Activated T-cell treated with anti-CD3 and anti-CD28 coated beads for 4 hours (primary cell): ENCODE measurements at places on chromosomes 7 and 10.

- no peak for DNase-seq
Observed at GRCh38 chr7:94556028-94556427, 46.4 kb downstream of the CASD1 start.

GRCh38 chr10:96700374-96701099 lies 19.8 kb downstream of the PIK3AP1 start:
- DNase-seq, result no peak

GRCh38 chr7:36280840-36281812 lies 108.5 kb upstream of the ANLN start:
- DNase-seq, result no peak

GRCh38 chr7:27143950-27144780 lies 684 bp upstream of the HOXA5 start:
- no peak for DNase-seq

- no peak for DNase-seq
Observed at GRCh38 chr10:108639010-108639409, 1284.3 kb downstream of the XPNPEP1 start.

DNA sequence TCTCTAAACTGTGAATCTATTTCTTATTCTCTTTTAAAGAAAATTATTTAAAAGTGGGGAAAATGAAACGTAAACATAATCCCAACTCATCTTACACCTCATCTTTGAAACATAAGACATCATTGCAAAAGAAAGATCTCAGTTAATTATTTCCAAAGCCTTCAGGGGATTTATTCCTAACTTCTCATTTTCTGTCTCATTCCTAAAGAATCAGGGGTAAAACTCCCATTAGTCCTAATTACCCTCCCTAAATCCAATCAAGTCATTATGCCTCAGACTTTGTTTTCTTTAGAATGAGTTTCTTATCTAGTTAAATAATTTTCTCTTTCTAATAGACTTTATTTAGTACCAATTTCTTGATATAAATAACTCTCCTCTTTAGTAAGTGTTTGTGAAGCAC lies 39.7 kb upstream of the JCAD start:
- no peak for DNase-seq

GRCh38 chr10:95755511-95756004 lies 405 bp upstream of the ENTPD1 start:
- DNase-seq, result no peak

GRCh38 chr10:12924911-12925310 lies 76.6 kb downstream of the CCDC3 start:
- DNase-seq, result no peak

DNA sequence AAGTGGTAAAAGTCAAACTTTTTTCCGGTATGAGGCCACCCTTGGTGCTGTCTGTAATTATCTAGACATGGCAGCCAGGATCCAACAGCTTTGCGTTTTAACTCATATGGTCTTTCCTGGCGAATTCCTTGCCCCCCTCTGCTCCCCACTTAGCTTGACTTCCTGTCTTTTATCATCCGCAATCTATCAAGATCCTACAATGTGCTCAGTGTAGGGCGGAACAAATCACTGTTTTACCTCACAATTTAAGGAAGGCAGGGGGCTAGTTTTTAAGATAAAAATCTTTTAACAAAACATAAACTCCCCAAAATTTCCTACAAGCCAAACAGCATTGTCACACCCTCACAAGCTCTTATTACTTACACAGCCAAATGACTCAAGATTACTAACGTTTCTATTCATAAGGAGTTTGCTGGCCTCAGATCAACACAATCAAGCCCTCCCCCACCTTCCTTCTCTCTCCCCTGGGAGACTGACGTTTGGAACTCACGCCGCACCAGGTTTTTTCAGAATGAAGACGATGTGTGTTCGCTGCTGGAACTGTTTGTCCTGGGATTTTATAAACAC lies 1.3 kb upstream of the CDK14 start:
- no peak for DNase-seq

GRCh38 chr10:45581582-45582385 lies 90.8 kb downstream of the ZFAND4 start:
- no peak for DNase-seq

DNA sequence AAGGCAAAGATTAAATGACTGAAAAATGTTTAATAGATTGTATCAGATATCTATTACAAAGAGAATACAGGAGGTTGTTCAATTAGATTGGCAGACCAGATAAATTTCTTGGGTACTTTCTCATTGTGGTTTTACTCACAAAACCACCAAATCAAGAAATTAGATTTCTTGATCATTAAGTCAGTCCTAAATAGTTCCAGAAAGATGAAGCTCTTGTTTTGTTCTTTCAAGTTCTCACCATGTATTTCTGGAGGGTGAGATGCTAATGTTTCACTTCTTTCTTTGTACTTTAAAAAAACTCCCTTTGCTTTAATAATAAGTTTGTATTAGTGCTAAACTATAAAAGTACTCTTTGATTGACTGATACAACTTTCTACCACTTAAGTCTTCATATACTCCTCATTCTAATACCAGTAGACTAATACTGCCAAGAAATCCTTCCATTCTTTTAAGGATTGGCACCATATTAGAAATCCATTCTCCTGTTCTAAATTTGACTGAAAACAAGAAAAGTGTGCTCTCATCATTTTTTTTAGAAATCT lies 69.4 kb downstream of the RNF133 start:
- no peak for DNase-seq

DNA sequence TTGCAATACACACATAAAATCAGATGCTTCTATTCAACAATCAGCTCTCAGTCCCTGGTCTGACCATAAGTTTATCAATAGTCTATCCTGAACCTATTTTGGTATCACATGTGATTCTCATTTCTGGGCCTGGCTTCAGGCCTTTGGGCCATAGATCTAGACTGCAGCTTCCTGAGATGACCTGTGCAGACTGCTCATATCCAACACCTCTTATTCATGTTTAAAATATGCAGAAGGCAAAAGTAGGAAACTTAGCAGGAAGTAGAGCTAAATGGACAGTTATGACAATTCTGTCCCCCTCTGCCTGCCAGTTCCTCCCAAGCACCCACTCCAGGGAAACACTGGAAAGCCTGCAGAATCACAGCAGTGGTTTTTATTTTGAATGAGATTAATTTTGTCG lies 53.3 kb downstream of the C7orf25 start:
- no peak for DNase-seq

DNA sequence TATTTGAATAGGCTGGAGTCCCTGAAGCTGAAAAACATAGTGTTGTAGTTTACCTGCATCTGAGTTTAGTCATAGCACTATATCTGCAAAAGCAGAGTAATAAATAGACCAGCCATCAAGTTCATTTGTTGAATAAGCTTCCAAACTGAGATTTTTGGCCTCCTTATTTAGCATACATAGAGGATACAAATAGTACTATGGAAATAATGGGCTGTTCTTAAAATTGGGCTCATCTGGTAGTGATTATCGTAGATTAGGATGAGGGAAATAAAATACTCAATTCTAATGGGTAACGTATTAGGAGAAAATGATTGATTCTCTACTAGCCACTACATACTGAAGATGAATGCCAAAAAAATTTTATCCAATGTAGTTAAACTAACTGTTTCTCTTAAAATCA lies 41.4 kb upstream of the TMEM196 start:
- DNase-seq, result no peak

DNA sequence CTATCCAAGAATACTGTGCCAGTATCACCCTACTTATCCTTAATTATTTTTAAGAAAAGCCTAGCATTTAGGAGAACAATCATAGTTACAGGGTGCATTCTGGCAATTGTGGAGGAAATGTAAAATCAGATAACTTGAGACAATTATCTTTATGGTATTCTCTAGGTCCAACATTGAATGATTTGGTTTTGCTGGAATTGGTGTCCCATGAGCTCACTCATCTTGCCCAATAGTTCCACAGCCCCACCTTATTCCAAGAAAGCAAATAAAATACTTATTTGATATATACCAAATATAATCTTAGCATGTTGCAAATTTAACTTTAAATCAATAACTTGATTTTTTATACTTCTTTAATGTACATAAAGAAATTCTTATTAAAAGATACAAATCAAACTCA lies 65.3 kb downstream of the DGKB start:
- no peak for DNase-seq

DNA sequence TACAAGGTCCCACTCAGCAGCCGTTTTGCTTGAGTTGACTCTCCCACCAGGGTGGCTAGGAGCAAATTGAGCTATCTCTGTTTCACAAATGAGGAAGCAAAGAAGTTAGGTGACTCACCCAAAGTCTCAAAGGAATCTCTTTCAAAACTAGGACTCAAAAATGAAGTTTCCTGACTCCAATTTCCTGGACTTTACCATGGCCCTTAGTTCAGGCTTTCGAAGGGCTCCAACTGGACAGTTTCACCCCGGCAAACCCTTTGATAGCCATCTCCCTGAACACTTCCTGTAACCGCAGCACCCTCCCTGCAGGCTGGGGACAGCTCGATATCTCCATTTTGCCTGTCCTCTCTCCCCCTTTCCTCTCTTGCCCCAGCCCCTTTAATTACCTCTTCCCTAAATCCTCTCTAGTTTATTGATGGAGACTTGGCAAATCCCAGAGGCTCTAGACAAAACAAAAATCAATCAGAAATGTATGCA lies 4.7 kb upstream of the AFAP1L2 start:
- no peak for DNase-seq

DNA sequence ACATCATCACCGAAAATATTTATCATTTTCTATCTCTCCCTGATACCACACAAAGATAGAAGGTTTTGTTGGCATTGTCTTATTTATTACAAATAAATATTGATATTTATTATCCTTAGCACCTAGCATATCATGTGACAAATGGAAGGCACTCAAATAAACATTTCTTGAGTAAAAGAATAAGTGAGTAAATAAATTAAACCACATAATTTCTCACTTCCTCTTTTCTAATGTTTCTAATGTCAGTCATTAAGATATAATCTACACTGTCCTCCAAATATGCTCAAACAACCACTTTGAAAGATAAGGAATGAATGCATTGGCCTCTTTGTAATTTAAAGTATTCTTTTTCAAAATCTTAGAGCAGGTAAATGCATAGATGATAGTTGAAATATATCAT lies 1027.8 kb upstream of the LRRTM3 start:
- no peak for DNase-seq
